ENCODE measurements at places on chromosomes 11 and 22.
A peak's percentile ranks its signal among the peaks of the same experiment; 100 is the strongest.

DNA sequence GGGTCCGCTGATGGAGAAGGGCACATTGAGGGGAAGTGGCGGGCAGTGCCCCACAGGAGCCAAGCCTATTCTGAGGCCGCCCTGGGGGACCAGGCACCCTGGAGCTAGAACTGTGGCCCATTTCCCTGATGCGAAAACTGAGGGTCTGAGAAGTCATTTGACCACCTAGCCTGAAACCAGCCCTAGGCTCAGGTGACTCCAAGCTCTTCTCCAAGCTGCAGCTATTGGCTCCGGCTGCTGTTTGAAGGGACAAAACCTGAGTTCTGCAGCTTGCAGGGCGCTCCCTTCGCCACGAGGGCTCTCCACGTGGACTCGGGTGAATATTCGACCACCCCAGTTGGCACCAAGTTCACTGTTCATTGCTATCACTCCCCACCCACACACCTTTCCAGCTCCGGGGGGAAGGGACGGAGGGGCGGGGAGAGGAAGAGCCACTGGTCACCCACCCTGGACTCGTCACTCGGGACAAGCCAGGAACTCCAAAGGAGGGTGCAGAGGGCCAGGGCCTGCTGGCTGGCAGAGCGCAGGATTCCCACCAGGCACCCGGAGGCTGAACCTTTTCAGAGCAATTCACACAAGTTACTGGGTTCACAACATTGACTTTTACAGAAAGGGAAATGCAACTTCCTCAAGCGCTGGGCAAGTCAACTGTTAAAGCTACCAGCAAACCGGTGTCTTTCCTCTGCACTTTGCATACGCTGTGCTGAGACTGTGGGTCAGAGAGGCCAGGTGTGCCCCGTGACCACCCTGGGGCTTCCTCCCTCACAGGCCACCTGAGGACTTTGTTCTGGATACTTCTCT is 1.1 kb upstream of the RAC2 start:
- DNase-seq: no peak

- peak; percentile 61 for DNase-seq
These were observed 19.7 kb upstream of the DNAJB13 start for GRCh38 chr11:73931039-73931645.

- DNase-seq: peak; percentile 79
These were observed 29.8 kb downstream of the MTMR3 start for GRCh38 chr22:29912605-29913398.

- DNase-seq: no peak
These were observed 48.5 kb upstream of the MN1 start for GRCh38 chr22:27850000-27850521.

DNA sequence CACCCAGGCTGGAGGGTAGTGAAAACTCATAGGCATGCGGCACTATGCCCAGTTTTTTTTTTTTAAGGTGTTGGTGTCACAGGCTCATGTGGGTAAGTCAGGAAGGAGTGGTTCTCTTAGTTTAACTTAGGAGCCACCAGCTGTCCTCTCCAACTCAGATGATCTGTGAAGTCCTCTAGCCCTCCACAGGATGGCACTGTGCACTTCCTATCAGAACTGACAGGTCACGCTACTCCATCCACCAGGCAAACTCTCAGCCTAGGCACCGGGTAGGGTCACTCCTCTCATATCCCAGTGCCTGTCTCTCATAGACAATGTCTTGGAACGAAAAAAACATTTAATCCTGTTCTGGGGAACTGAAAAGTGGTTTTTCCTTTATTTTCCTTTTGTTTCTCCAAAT is 16.5 kb downstream of the NAP1L4 start:
- no peak for DNase-seq

DNA sequence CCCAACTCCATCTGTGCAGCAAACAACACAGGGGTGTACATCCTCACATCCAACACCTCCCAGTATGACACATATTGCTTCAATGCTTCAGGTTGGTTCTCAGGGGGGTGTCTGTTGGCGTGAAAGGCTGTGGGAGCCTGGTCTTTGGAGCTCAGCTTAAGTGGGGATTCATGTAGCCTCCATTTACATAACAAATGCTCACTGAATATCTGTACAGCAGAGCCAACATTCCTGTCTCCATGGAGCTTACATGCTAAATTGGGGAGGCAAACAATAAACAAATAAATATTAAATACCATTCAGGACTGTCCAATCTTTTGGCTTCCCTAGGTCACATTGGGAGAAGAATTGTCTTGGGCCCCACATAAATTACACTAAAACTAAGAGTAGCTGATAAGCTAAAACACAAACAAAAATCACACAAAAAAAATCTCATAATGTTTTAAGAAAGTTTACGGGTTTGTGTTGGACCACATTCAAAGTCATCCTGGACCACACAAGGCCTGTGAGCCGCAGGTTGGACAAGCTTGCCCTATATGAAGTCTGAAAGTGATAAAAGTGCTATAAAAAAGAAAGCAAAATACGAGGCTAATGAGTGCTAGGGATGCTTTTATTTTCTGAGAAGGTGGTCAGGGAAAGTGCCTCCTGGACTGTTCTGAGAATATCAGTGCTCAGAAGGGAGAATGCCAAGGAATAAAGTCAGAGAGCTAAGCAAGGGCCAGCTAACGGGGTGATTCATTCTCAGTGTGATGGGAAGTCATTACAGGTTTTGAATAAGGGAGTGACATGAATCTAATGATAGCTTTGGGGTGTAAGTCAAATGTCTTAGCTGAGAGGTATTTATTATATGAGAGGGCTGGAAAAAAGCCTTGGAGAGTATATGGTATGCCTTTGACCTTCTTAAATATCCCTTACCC is 41.6 kb downstream of the CD44 start:
- DNase-seq: no peak

- no peak for DNase-seq
These were observed 40.9 kb upstream of the LDLRAD3 start for GRCh38 chr11:35902961-35903360.

DNA sequence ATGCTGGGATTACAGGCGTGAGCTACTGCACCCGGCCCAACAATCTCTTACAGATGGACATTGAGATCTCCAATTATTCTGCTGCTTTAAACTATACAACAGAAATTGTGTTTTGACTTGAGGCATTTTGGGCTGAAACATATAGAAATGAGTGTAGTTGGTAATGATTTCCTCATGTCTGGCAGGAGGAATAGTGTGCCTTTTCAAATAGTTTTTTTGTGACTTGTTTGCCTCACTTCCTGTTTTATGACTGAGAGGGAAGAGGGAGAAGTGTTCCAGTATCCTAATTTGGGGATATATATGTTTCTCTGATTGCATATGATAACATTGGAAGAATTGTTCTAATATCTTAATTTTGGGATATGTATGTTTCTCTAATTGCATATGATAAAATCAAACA is 40.2 kb downstream of the EP300 start:
- DNase-seq: no peak

- DNase-seq: no peak
These were observed 72.6 kb upstream of the GRAMD1B start for GRCh38 chr11:123357353-123357989.

DNA sequence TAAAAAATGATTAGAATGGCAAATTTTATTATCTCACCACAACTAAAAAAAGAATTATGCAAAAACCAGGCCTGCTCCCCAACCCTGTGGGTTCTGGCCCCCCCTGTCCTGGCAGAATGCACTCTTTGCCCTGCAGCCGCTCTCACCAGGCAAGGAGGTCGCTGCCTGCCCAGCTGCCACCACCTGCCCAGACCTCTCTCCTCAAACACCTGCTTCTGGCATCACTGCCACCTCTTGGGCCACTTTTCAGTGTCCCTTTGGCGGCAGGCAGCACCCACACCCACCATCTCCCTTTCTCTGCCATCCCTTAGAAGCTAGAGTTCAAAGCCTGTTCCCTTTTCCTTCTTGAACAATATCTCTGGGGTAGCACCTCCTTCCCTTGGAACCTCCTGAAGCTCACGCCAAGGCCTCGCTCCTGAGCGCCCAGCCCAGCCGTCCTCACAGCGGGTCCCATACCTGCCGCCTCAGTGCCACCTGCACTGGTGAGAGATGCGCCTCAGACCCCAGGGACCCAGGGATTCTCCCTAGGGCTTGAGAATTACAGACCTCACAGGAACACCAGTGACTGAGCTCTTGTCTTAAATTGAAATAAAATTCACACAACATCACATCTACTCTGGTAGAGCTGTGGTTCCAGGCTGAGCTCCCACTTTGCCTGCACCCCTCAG is 44.6 kb downstream of the SGSM3 start:
- no peak for DNase-seq

DNA sequence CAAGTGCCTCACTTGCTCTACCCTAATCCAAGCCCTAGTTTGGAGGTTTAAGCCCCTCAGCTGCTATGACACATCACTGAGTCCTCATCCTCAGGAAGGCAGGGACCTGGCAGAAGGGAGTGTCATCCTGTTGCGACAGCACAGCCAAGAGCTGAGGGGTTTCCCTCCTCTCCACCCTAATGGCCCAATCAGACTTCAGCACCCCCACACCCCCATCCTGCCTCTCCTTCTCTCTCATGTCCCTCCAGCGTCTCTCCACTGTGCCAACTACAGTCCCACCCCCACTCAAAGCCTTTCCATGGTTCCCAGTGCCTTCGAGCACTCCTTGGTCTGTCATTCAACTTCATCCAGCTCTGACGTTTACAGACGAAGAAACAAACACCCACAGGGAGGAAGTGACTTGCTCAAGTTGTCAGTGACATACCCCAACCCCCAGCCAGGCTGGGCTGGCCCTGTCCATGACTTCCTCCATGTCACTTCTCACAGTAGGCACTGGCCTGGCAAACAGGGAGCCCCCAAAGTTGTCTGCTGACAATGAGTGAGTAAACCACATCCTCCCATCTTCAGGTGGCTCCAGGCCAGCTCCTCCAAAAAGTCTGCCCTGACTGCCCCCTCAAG is 15.6 kb downstream of the ARAP1 start:
- DNase-seq: no peak

GRCh38 chr11:34706709-34707461 is 86.0 kb downstream of the EHF start:
- DNase-seq: no peak

DNA sequence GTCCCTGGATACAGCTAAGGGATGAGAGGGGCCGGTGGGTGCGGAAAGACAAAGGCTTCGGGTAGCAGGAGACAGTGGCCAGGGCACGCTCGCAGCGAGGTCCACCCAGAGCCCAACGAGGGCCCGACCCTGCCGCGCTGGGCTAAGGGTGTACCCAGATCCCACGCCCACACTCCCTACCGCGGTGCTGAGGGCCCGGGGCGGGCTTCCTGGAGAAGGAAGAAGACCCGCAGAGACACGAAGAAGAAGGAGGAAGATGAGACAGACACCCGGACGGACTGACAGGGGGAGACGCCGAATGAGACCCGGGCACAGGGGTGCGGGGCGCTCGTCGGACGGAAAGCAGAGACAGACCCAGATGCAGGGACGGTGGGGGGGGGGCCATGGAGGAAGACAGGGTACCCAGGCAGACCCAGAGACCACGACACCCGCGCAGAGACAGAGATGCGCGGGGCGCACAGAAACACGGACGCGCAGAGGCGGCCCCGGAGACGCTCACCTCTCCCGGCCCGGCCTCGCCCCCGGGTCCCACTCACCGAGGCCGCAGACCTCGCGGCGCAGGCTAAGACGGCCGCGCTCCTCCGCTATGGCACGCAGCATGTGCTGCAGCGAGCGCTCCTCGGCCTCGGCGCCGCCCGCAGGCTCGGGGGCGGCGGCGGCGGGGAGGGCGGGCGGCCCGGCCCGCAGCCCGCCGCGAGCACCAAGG is 437 bp downstream of the KIAA0930 start:
- DNase-seq: no peak

DNA sequence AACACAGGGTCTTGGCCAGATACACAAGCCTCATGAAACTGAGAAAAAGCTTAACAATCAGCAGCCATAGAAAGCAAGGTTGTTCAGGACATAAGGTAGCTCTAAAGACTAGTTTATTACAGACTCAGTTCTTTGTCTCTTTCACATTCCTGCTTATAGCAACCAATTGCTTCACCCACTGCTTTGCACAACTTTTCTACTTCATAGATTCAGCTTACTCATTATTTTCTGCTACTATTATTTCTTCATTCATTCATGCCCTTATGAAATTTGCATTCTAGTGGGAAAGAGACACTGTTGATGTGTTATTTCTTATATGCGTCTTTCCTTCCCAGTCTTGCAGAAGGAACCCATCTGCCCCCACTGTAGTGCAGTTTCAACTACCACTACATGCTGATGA is 4.7 kb downstream of the CCDC34 start:
- no peak for DNase-seq

DNA sequence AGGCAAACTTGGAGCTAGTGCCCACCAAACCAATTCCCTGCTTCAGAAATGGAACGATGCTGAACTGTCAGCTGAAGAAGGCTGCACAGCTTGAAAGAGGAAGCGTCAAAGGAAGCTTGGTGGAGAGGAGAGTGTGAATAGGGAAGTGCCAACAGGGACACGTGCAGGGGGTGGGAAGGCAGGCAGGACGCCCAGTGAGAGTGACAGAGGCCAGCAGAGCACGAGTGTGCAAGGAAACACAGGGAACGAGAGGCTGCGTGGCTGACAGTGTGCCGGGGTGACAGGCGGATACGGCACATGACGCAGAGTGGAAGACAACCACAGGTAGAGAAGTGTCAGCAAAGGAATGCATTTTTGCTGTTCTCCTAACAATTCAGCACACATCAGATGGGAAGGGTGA is 196.4 kb downstream of the LARGE1 start:
- no peak for DNase-seq

DNA sequence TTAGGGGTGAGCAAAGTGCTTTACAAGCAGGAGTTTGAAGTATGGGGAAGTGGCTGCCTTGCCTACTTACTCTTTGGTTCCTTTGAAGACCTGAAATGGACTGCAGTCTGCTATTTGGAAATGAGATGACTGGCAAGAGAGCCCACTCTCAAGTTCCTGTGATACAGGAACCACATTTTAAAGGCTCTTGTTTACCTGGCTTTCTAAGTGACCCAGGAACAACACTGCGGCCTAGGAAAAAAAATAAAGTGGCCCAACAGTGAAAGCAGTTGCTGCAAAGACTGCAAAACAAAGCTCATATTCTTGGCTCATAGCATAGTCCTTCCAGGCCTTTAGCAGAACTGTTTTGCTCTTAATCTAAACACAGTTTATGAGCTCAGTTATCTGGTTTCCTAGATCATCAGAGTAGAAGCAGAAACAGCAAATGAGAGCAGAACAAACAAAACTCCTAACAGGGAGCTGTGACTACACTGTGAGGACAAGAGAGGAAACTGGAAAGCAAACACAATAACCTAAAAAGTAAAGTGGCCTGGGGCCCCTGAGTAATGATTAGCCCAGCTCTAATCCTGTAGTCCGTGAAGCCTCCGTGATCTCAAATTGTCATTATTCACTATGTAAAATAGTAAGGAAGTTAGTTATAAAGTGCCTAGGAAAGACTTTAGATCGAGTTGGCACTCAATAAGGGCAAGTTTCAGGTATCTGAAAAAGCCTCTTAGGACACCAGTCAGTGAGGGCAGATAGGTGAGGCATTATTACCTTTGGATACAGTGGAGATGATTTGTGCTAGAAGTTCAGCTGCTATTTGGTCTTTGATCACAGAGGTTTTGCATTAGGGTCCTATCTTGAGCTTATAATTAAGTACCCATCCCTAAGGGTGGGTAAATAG is 11.5 kb downstream of the CCDC117 start:
- no peak for DNase-seq

All from non-pigmented ciliary epithelial cell (primary cell).